IPS DF 6.9 (cell line): ENCODE measurements at places on chromosomes 12 and 14.

DNA sequence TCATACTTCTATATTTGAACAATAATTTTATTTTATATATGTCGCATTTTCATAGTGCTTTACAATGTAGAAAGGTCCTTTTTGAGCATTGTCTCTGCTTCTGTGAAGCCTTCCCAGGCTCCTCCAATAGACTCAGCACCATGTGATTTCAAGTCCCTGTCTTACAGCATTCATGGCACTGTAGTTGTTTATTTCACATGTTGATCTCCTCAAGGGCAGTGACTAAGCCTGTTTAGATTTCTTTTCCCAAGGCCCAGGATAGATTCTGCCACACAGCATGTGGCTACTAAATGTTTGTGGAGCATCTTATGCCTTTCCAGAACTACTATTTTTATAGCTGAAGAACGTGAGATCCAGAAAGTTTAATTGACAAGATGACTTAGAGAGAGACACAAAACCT, 391.7 kb downstream of the TMEM117 start:
- no peak for DNase-seq

- DNase-seq = no peak
Measured at GRCh38 chr14:73942180-73942579, 7.7 kb downstream of the FAM161B start.

- DNase-seq = no peak
Measured at GRCh38 chr12:45655743-45656142, 73.8 kb upstream of the ARID2 start.

- DNase-seq = no peak
Measured at GRCh38 chr12:97601934-97602720, 139.5 kb downstream of the RMST start.

GRCh38 chr14:103763730-103764488, 48.3 kb downstream of the ZFYVE21 start:
- DNase-seq = no peak

GRCh38 chr12:32115404-32116104, 8.9 kb downstream of the BICD1 start:
- DNase-seq = no peak

DNA sequence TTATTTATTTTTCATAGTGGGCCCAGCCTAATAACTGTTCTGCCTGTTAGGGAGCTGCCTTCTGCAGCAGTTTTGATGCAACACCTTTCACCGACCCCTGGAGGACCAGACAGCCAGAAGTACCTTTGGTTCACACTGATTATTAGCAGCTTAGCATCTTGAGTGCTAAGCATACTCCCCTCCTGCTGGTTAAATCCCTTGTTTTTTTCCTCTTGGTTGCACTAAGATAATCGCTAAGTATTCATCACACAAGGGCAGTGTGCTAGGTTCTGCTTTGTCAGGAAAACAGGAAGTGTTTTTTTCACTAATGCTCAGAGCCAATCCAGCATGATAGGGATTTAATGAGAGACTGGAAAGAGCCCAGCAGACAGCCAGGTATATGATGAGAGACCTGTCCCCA, 437.0 kb downstream of the FUT8 start:
- DNase-seq = no peak

DNA sequence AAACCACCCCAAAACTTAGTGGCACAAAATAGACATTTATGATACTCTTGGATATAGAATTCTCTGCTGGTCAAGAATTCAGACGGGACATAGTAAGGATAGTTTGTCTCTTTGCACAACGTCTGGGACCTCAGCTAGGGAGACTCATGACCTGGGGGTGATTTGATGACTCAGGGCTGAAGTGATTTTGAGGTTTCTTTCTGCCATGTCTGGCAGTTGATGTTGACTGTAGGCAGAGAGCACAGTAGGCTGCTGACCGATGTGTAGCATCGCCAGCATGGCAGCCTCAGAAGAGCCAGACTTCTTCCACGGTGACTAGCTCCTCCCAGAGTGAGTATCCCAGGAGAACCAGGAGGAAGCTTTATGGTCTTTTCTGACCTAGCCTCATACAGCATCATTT, 88.9 kb upstream of the FRMD6 start:
- DNase-seq = no peak

GRCh38 chr14:101083564-101084435, 180.3 kb upstream of the RTL1 start:
- no peak for DNase-seq

- DNase-seq = no peak
Measured at GRCh38 chr12:64911081-64911480, 86.6 kb downstream of the TBC1D30 start.

DNA sequence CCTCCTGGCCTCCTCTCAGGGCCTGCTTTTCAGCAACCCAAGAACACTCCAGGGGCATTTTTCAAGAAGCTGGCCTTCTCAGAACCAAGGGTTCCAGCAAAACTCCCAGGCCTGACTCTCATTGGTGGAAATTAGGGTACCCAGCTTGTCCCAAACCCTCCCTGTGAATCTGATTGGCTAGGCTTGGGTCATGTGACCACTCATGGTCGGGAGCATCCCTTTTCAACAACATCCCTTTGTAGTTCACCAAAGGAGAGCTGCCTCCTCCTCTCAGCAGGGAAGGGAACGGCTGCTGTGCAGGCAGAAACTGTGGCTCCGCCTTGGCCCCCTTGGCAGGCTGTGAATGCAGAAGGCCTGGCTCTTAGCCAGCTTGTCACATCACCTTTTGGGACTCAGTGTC, 94.5 kb downstream of the AACS start:
- DNase-seq = no peak

DNA sequence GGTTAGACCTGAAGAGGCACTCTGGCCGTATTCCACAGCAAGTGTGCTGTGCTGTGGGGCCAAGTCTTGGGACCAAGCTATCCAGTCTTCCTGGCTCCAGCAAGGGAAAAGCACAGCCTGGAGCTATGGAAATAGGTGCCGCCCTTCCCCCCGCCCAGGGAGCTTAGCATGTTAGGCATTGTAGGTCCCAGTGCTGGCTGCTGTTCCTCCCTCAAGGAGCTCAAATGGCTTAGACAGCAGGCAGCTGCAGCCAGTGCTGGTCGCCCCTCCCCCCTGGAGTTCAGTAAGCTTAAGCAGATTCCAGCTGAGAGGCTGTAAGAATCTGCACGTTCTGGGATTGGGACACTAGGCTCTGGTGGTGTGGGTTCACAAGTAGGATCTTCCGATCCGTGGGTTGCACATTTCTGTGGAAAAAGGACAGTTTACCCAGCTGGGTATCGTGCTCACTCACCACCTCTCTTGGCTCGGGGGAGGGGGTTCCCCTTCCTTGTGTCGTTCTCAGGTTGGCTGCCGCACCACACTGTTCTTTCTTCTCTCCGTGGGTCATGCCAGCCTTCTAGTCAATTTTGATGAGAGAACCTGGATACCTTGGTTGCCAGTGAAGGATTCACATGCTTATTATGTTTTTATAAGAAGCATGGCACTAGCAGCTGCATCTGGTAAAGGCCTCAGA, 127.3 kb downstream of the CNTN1 start:
- DNase-seq = peak; percentile 41
